Fibroblast of skin of scalp (primary cell): ENCODE measurements at places on chromosomes 4 and X.
A peak's percentile ranks its signal among the peaks of the same experiment; 100 is the strongest.

DNA sequence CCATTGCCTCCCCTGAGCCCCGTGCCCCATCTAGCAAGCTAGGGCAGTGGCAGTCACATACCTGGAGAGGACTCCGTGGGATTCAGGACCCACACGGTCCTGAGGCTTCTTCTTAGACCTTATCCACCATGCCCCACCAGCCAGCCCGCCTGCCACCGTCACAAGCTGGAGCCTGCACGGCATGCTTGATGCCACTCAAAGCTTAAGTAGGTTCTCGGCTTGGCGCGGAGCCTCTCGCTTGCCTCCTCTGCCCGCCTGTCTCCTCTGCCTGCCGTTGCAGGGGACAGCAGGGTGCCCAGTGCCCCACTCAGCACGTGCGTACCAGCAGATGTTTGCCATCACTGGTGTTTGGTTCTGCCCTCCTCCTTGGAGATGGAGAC, 14.1 kb downstream of the PSAPL1 start:
- no peak for DNase-seq

DNA sequence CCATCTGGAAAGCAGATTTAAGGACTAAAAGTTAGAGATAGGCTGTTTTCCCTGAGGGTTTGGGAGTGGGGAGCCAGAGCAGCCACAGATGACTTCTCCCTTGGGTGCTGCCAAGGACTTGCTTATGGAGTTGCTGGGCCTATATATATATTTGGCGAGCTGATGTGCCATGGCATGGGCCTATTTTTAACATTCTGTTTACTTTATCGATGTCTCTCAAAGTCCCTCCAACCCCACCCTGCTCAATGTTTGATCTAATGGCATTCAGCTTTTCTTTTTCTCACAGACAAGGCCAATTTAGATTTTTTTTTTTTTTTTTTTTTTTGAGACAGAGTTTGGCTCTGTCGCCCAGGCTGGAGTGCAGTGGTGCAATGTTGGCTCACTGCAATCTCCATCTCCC, 6.1 kb upstream of the CUL4B start:
- DNase-seq = no peak

- no peak for DNase-seq
Measured at GRCh38 chrX:68644861-68645260, 2.6 kb upstream of the STARD8 start.

DNA sequence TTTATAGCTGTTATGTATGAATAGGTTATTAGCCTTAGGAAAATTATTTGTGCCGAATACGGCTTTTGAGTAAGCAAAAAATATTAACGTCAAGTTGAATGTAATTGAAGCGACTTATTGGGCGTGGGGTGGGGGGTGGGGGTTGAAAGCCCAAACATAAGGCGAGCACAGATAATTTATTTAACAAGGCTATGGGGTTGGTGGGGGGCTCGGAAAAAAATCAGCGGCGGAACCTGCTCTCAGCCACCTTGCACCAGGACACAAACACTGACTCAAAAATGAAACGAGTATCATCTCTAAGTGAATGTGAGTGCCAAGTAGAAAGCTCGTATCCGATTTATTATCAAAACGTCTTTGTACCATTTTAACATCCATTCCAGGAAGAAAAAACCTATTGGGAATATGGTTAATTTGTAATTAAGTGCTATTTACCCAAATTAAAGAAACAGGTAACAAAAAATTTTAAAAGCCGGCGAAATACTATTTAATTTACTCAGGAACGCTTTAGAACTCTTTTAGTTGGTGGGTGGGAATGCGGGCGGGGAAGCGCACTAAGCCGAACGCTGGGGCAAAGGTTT, 902 bp upstream of the LARP1B start:
- peak; percentile 4 for DNase-seq

GRCh38 chrX:71671043-71671780, 3.9 kb downstream of the LOC101059915 start:
- no peak for DNase-seq

GRCh38 chr4:1789552-1789951, 3.5 kb upstream of the FGFR3 start:
- no peak for DNase-seq

DNA sequence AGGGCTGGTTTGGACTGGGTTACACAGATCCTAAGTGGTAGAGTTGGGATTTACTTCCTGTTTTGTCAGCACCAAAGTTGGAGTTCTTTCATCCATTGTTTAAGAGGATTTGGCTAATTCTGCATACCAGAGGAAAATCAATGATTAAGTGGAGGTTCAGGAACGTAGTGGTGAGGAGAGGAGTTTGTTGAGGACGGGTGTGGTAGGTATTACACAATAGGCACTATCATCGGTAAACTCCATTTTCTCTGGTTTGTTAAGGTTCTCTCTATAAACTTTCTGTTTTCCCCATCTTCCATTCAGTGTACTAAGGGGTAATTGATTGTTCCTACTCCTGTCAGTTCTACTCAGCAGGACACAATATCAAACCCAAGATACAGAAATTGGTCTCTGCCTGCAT, 107.5 kb upstream of the VCX2 start:
- DNase-seq = no peak

GRCh38 chr4:1870578-1871443, at the start of gene NSD2:
TSS of gene NSD2 (plus strand) at chr4:1871393. CDS start at chr4:1900655, 29,262 bp downstream.
- DNase-seq = peak; percentile 95

DNA sequence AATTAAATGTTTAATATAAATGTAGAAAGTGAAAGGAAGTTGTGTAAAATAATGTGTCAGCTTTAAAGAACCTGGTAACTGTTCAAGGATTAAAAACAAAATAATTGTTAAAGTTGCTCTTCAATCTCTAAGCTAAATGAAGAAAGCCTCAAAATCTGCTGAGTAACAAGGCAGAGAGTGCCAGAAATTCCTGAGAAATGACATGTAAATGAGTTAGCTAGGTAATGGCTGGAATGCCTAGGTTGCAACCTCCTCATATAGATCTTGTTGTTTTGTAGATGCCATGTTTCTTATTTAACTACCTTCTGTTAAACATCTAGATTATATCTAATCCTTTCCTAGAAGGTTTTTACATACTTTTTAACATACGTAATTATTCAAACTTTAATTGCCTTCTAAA, 763.6 kb upstream of the AGA start:
- DNase-seq = peak; percentile 7

GRCh38 chr4:31045724-31046318, 325.7 kb downstream of the PCDH7 start:
- DNase-seq = no peak

DNA sequence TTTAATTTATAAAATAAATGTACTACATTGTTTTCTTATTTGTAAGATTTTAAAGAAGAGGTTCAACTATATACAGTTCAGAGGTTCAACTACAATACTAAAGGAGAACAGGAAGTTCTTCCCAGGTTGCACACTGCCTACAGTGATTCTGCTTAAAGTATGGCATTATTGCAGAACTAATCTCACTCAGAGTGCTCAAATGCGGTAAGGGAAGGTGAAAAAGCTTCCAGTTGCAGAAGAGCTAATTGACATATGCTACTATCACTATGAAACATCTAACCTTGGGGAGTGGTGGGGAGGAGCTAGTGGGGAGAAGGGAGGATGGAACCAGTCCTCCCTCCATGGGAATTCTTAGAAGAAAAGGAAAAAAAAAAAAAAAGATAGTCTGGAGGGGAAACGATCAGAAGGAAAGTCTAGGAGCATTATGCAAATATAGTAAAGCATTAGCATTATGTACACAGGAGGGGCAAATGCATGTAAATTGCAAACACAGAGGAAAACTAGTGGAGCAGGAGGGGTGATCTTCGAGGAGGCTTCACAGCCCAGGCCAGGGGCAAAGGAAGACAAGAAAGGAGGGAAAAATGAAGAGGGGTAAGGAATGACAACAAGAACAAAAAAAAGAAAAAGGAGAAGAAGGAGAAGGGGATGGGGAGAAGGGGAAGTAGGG, 32.0 kb upstream of the MMAA start:
- DNase-seq = no peak

GRCh38 chrX:275967-276580, 5.1 kb upstream of the PLCXD1 start:
- DNase-seq = peak; percentile 60

DNA sequence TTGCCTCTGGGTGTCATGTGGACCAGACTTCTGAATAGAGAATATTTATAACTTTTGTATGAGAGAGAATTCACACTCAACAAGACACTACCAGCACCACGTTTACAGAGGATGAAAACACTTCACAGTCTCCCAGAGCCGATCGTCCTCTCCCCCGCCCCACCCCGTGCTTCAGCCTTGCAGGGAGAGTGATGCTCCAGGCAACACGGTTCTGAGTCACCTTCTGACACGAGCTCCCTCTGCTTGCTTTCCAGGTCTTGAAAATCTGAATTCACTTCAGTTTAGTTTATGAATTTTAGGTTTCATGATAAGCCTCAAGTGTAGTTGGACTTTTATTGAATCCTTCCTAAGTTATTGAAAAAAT, 59.8 kb downstream of the CPLX1 start:
- DNase-seq = no peak

GRCh38 chr4:48667148-48667547, 112.9 kb downstream of the FRYL start:
- DNase-seq = no peak

DNA sequence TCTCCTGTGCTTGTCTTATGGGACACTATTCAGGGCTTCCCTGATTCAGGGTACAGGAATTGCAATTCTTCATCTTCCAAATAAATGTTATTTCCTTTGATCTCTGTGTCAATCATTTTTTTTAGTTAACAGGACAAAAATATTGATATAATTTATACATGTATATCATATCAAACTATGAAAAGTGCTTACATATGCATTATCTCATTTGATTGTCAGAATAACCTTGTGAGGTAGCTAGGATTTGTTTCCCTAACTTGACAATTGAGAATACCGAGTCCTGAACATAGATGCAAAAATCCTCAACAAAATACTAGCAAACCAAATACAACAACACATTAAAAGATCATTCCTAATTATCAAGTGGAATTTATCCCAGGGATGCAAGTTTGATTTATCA, 11.5 kb upstream of the SERPINA7 start:
- no peak for DNase-seq

- no peak for DNase-seq
Measured at GRCh38 chrX:23292354-23292987, 42.2 kb upstream of the PTCHD1 start.

GRCh38 chrX:63657821-63658220, 127.2 kb downstream of the ARHGEF9 start:
- peak; percentile 92 for DNase-seq

- DNase-seq = no peak
Measured at GRCh38 chrX:44306356-44306755, 37.1 kb downstream of the EFHC2 start.

DNA sequence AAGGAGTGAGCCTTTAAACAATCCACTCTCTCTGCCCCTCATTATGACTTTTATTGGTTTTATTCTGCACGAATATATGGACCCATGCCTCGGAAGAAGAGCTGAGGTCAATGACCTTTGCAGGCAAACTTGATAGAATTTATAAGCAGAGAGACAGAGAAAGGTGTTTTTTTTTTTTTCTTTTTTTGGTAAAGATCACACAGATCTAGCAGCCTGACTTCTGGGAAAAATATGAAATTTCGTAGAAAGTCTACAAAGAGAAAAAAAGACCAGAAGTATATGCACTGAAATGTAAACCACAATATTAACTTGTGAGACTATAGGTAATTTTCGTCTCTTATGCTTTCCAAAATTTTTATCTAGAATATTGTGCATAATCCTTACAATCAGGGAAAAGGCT, 61.6 kb downstream of the LEF1 start:
- DNase-seq = no peak

DNA sequence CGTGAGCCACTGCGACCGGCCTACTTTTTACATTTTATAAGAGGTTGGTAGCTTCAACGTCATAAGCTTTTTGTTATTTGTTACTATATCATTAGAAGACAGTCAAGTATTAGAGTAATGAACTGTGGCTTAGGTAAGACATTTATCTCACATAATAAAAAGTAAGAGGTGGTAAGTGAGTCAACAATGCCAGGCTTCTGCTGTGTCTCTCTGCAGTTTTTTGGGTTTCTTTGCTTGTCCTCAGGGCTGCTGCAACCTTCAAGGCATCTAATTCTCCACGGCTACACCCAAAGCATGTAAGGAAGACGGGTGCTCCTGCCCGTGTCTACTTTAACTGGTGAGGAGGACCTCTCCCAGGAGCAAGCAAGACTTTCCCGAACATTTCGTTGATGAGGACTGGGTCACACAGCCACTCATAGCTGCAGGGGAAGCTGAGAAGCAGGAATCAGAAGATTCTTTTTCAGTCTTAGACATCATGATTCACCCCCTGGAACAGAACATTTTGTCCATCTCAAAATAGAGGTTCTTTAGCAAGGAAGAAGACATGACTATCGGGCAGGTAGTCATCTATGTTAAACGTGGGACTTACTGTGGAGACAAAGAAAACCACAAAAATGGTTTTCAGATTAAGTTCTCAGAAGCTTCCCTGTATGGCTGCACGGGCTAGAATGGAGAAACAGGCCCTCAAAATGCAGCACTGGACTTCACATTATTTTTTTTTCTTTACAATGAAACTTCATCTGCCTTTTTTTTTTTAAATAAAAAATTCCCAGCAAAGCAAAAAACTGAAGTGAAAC, 13.0 kb upstream of the RHOH start:
- DNase-seq = no peak
